ENCODE measurements at places on chromosomes 16 and 17. TPM values are rescaled to one million over a fixed set of nuclear protein-coding genes. Genes with fewer than 3 reads are reported as not detected.

- H3K4me1 ChIP-seq, result peaks cover 46% of the 10 kb centered on the region
- no peaks in the 10 kb centered on the region for H3K27me3 ChIP-seq
Observed at GRCh38 chr16:67477960-67478554, 2.9 kb downstream of the ATP6V0D1 start.

DNA sequence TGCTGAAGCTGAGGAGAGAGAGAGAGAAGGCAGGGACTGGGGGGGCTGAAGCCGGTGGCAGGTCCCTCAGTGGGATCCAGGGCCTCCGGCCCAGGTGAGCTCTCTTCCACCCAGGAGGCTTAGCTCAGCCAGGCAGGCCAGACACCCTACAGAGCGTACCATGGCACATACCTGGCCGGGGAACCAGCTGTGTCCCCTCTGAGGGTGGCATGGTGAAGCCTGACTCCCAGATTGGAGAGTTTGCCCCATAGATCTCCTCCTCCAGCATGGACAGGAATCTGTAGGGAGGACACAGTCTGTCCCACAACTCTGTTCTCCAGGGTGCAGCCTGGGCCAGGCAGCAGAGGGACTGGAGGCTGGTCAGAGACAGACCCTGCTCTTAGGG, 3.0 kb downstream of the KAT2A start:
- H3K27me3 ChIP-seq, result no peaks in the 10 kb centered on the region
- H3K4me1 ChIP-seq, result peaks cover 39% of the 10 kb centered on the region
- peaks cover 6% of the 10 kb centered on the region for H3K36me3 ChIP-seq
- no peak overlapping the region for H3K4me3 ChIP-seq

Gene DHRS7C
- total RNA-seq, result not detected

DNA sequence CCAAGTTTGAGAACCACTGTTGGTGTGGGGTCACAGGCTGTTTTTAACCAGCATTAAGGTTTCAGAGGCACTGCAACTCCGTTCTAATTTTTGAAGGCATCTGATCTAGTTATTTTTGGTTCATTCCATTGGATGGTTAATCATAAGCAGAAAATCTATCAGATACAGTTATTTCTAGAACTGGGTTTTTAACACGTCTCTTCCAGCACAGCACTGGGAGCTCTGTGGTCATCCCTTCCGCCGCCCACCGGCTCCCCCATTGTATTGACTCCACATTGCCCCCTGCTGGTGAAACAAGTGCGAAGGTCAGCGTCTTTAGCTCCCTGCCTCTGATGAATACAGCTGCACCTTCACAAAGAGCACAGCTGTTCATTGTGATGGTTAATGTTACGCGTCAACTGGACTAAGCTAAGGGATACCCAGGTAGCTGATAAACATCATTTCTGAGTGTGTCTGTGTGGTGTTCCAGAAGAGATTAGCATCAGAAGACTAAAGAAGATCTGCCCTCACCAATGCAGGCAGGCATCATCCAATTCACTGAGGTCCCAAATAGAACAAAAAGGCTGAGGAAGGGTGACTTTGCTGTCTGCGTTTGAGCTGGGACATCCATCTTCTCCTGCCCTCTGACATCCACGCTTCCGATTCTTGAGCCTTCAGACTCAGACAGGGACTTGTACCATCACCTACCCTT, 8.5 kb downstream of the CCL18 start:
- peak; percentile 78 for DNase-seq
- H3K4me3 ChIP-seq, result no peak overlapping the region
- peaks cover 50% of the 10 kb centered on the region for H3K27me3 ChIP-seq
- peaks cover 27% of the 10 kb centered on the region for H3K4me1 ChIP-seq
- H3K27ac ChIP-seq, result peak overlapping the region; percentile 3

DNA sequence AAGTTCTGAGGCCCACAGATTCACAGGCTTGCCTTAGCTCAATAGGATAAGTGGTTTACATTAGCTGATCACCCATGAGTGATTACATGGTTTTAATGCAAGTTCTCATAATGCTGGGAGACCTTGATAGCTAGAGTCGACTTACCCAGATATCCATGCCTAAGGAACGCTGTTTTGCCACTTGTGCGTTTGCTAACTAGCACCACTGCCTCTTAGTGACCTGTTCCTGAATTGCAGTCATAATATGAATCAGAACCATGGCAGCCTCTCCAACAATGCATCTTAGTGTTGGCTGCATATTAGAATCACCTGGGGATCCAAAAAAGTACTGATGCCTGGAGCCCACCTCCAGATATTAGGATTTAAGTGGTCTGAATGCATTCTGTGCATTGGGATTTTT, 251.1 kb upstream of the CDH5 start:
- no peak overlapping the region for H3K4me3 ChIP-seq
- H3K27me3 ChIP-seq, result no peaks in the 10 kb centered on the region
- DNase-seq, result no peak
- H3K27ac ChIP-seq, result no peak overlapping the region
- no peaks in the 10 kb centered on the region for H3K36me3 ChIP-seq

- H3K36me3 ChIP-seq, result no peaks in the 10 kb centered on the region
- H3K4me3 ChIP-seq, result no peak overlapping the region
- no peak overlapping the region for H3K27ac ChIP-seq
- DNase-seq, result no peak
- no peaks in the 10 kb centered on the region for H3K27me3 ChIP-seq
- peaks cover 63% of the 10 kb centered on the region for H3K4me1 ChIP-seq
Observed at GRCh38 chr17:77327566-77328464, 187.0 kb downstream of the SEC14L1 start.
